ENCODE measurements at places on chromosomes 12 and 14. TPM values are rescaled to one million over a fixed set of nuclear protein-coding genes. Genes with fewer than 3 reads are reported as not detected.

LGALS3 gene
- total RNA-seq, result 38.2 TPM

- no peak for DNase-seq
Observed at GRCh38 chr12:124543052-124543589, 24.3 kb downstream of the NCOR2 start.

- no peak for DNase-seq
Observed at GRCh38 chr12:53652366-53652765, 23.5 kb downstream of the ATP5MC2 start.

GRCh38 chr12:102067574-102068258 lies 5.9 kb upstream of the WASHC3 start:
- DNase-seq, result no peak

PAWR gene
- 28.2 TPM for total RNA-seq

DNA sequence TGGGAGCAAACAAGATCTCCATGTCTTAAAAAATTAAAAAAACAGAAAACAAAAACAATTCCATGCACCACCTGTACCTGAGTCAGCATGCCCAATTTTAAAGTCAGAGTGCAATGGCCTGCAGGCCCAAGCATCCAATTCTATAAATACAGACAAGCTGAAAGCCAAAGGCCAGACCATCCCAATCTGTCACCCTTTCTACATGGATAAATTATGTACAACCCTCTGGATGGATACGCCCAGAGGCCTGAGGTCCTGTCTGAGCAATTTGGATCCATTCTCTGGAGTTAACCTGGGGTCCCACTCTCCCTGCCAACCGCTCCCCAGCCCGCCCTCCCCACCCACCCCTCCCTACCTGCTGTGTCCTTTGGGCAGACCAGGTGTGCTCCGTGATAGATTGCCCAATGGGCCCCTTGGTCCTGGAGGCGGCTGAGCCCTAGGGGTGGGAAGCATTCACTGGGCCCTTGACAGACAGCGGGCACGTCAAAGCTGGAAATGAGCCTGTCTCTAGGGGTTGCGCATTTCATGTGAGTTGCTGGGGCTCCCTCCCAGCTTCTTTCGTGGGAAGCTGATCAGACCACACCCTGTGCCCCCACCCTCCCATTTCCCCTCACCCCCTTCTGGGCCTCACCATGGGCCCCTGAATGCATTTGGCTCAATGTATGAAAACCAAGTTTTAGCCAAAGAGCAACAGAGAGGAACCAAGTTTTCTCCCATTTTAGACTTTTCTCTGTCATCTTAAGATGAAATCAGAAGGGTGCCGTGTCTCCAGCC lies 171.3 kb downstream of the BCL11B start:
- DNase-seq, result no peak

DNA sequence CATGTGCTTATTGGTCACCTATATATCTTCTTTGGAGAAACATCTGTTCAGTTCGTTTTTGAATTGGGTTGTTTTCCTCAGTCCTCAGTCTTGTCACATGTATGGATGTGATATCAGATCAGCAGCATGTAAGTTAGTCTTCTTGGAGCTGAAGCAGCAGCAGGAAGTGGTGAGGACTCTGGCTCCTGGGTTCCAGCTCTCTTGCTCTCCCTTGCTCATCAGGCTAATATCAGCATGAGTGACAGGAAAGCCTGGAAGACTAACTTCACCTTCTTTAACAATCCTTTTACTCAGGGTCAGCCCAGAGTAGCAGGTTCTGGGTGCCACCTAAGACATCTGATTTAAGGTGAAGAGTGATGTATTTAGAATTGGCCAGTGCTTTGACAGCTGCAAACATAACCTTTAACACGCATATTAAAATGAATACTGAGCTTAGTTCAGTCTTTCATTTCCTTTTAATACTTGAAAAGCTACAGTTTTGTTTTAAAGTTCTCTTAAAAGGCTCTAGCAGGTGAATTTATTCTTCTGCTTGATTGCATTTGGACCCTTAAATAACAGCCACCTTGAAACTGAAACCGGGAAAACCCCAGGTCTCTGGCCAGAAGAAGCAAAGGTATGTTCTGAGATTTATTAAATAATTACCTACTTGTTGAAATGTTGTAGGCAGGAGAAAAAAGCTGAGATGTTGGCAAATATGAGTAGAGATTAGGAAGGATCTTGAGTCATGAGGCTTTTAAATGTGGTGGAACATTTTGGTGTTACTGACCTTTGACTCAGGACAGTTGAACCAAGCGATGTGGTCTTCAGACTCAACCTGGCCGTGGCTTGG lies 54.3 kb downstream of the DRAM1 start:
- DNase-seq, result no peak

DNA sequence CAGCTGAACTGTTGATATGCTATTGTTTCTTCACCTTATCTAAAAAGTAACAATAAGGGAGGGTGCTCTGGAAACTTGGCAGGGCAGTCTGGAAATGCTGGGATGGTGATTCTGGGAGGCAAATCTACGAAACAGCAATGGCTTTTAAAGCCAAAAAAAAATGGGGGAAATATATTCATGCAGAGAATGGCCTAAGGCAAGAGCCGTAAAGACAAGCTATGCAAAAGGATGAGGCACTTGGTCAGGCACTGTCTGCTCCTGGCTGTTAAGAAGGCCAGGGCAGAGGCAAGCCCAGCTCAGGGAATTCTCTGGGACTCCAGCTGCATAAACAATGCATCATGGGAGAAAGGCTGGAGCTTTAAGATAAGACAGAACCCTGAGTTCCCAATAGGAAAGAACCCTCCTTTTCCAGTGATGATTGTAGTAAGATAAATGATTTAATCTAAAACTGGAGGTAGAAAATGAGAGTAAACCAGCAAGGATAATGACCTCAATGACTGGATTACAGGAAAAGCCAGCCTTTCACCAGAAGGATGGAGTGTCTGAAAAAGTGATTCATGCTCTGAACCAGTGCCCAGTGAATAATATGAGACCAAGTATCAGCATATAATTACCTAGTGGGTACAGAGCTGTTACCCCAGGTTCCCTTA lies 46.0 kb downstream of the ITPR2 start:
- peak; percentile 45 for DNase-seq

PKP2 gene
- total RNA-seq, result 1.5 TPM

GRCh38 chr12:6613776-6614512 lies 6.8 kb upstream of the CHD4 start:
- DNase-seq, result peak; percentile 45

- no peak for DNase-seq
Observed at GRCh38 chr14:29897181-29897580, 30.5 kb downstream of the PRKD1 start.
